Stimulated activated CD8-positive, alpha-beta memory T cell treated with anti-CD3 and anti-CD28 coated beads, Interleukin-12 subunit alpha, Interleukin-12 subunit beta, amount 100 ng/mL, for 1 hour (primary cell): ENCODE measurements at places on chromosomes 5 and 9.

DNA sequence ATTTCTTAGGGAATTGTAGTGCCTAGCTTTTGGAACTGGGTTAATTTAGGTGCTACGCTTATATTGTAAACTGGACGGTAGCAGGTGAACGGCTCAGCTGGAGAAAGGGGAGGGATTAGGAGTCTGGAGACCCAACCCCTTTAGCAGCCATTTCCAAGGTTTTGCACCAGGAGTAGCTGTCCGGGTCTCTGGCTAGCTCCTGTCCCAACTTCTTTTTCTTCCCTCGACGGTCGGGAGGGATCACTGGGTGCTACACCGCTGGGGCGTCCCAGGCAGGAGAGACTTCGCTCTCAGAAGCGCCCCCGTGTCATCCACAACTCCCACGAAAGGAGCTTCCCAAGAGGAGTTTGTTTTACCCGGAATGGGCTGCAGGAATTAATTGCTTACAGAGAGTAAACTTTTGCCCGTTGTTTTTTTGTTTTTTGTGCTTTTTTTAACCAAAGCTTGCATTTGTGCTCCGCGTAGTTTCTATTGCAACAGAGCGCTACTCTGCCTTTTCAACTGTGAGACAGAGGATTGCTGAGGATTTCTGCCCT is 1640.9 kb upstream of the C9orf72 start:
- no peak for DNase-seq

DNA sequence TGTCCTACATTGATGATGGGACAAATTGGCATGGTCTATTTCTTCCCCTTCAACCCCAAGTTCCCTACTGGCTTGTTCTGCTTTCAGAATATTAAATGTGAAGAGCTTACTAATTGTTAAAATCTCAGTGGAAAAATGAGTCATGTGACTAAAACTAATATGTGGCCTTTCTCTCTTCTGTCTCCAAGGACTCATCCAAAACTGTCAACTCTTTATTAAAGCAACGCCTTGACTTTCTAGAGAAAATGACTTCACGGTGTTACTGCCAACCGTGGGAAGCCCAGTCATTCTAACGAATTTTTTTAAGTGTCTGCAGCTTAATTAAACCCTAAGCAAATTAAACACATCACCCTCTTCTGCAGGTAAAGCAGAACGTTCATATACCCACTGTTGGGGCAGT is 431.6 kb downstream of the DTWD2 start:
- DNase-seq = no peak

GRCh38 chr9:133807818-133808217 is 69.7 kb upstream of the SARDH start:
- no peak for DNase-seq

DNA sequence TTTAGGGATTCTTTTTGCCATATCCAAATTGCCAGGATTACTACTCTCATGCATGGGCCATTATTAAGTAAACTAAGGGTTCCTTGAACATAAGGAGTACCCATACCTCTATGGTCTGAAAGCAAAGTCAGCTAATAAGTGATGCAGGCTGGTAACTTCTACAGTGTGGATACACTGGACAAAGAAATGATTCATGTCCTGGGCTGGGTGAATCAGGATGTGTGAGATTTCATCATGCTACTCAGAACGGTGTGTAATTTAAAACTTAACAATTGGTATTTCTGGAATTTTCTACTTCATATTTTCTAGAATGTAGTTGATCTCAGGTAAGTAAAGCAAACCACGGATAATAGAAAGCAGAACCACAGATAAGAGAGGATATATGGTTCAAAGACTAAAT is 428.8 kb downstream of the CHSY3 start:
- no peak for DNase-seq
